Lung (tissue), 17 donors: ENCODE measurements at places on chromosomes 16 and 17. TPM values are rescaled to one million over a fixed set of nuclear protein-coding genes. Genes with fewer than 3 reads are reported as not detected.
A peak's percentile ranks its signal among the peaks of the same experiment; 100 is the strongest.

Gene MYH11
- total RNA-seq, result 146 TPM

DNA sequence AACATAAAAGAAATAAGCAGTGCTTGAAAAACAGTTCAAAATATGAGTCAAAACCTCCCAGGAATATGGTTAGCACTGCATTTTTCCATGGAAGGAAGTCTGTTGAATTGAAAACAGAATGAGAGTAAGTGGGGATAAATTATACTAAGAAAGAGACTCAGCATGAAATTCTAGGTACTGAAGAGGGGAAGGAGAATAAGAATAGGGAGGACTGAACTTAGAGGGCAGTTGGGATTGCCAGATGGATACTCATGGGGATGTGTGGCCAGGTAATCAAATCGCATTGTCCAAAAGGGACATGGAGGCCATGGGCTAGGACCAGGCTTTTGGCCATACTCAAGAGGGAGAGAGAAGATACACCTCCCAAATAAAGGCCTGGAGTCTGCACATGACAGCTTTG lies 247.9 kb downstream of the CDH13 start:
- H3K27ac ChIP-seq, result no peak overlapping the region
- H3K4me1 ChIP-seq, result no peaks in the 10 kb centered on the region
- no peak for DNase-seq
- no peaks in the 10 kb centered on the region for H3K36me3 ChIP-seq
- no peaks in the 10 kb centered on the region for H3K27me3 ChIP-seq

DNA sequence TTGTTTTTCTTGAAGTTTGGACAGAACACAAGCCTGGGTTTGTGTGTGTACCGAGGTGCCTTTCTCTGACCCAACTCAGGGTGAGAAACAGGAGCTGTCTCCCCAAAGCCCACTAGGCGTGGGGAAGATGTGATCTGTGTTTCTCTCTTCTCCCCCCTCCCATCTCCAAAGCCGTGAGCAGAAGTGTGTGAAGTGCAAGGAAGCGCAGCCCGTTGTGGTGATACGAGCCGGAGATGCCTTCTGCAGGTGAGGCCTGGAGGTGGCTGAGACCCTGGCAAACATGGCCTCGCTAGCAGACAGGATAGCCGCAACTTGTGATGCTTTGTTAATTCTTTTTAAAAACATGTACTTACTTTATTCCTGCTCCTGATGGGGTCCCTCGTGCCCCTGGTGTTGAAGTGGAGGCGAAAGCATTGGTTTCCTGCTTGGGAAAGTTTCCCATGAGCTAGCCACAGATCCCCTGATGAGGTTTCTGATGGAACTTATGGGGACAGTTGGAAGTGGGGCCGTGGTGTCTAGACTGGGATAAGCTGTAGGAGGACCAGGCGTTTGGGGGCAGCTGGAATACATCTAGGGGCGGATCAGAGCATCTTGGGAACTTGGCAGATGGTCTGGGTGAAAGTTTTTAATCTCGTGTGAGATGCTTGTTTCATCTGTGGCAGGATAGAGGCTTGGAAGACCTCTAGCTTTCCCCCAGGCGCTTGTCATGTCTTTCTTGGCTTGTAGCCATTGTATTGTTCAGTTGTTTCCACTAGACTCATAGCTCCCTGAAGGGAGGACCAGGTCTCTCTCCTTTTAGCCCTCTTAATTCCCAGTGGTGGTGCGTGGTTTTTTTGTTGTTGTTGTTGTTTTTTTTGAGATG lies 893 bp downstream of the CTU2 start:
- DNase-seq, result peak; percentile 56
- H3K4me3 ChIP-seq, result peak overlapping the region; percentile 68
- no peaks in the 10 kb centered on the region for H3K4me1 ChIP-seq

DNA sequence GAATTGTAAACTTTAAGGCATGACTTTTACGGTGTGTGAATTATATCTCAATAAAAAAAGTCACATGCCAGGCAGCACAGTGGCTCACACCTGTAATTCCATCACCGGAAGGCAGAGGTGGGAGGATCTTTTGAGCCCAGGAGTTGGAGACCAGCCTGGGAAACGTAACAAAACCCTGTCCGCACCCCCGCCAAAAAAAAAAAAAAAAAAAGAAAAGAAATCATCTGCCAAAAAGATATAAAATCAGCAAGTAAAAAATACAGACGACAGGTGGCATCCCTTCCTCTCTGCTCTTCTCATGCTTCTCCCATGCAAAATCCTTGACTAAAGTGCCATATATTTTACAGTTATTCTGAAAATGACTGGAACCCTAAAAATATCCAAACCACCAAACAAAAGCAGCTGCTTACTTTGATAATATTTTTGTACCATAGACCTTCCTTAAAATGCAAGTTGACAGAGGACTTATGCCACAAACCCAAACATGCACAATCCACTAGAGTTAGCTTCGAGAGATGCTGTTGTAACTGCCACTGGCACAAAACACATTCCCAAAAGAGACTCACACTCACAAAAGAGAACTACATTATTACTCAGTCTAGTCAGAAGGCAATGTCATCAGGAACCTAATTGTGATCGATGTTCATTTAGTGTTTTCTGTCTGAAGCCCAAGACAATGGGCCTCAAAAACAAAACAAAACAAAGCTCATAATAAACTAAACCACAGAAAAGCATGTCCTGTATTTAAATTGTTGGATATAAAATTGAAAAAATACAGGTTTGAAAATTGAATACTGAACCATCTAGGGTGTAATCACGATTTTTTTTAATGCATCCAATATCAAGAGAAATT lies 2.4 kb downstream of the CRLF3 start:
- H3K27me3 ChIP-seq, result no peaks in the 10 kb centered on the region
- no peak overlapping the region for H3K4me3 ChIP-seq
- H3K36me3 ChIP-seq, result peaks cover 2% of the 10 kb centered on the region
- no peak for DNase-seq

- DNase-seq, result peak; percentile 50
- peak overlapping the region; percentile 98 for H3K27ac ChIP-seq
- peak overlapping the region; percentile 67 for H3K4me3 ChIP-seq
- peaks cover 3% of the 10 kb centered on the region for H3K4me1 ChIP-seq
- H3K36me3 ChIP-seq, result peaks cover 2% of the 10 kb centered on the region
Observed at GRCh38 chr17:60524463-60525327, 1.3 kb downstream of the APPBP2 start.

Gene CD300E
- 3.4 TPM for total RNA-seq
